Aorta (tissue), 5 donors: ENCODE measurements at places on chromosomes 2 and 18. TPM values are rescaled to one million over a fixed set of nuclear protein-coding genes. Genes with fewer than 3 reads are reported as not detected.

NPAS2 gene
- total RNA-seq = 35.9 TPM

OSGEPL1 gene
- total RNA-seq = 7.6 TPM

REG3G gene
- total RNA-seq = 0.96 TPM

G6PC2 gene
- 0.23 TPM for total RNA-seq

SLC35G4 gene
- not detected for total RNA-seq

DNA sequence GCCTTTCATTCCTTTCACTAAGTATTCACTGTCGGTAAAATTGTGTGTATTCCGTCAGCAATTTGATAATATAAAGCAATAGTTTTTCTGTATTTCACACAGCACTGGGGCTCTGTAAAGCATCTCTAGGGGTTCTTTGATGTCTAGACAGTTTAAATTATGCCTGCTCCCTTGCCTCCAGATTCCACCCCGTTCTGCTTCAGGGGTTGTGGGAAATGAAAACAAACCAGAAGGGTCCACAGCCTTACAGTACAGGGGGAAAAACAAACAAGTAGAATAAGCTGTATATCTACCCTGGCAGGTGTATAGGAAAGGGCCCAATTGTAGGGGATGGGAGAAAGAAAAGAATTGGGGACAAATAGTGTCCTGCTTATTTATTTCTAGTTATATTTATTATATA, 63.1 kb downstream of the ASXL3 start:
- DNase-seq = no peak

- DNase-seq = no peak
Observed at GRCh38 chr18:79466591-79466990, 70.9 kb downstream of the NFATC1 start.

DNA sequence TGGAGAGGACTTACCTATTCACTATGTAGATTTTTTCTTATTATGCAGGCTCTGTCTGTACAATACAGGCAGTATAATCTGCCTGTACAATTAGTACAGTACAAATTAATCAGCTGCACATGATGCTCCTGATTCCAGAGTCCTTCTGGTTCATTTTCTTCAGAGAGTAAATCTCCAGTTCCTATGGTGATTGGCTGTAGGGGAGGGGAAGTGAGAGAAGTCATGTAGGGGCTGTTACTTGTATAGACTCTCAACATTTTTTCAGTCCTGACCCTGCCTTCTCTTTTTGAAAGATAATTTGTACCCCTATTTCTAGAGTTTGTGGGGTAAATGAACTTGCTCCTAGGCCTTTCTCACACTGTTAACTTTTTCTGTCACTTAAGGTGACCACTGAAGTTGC, 54.5 kb downstream of the PTPN4 start:
- DNase-seq = no peak

DNA sequence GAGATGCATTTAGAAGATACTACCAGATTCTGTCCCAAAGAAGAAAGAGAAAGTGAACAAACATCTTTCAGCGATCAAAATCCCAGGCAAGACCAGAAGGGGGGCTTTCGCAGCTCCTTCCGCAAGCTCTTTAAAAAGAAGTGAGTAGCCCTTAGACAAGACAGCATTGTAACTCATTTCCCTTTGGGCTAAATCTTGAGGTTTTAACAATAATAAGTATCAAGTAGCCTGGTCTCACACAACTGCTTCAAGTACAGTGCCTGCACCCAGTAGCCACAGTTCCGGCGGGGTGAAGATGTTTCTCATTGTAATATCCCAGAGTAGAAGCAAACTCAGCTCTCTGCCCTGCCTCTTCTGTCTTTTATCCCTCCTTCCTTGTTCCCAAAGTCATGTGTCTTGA, 76.3 kb downstream of the ARHGEF33 start:
- no peak for DNase-seq

DNA sequence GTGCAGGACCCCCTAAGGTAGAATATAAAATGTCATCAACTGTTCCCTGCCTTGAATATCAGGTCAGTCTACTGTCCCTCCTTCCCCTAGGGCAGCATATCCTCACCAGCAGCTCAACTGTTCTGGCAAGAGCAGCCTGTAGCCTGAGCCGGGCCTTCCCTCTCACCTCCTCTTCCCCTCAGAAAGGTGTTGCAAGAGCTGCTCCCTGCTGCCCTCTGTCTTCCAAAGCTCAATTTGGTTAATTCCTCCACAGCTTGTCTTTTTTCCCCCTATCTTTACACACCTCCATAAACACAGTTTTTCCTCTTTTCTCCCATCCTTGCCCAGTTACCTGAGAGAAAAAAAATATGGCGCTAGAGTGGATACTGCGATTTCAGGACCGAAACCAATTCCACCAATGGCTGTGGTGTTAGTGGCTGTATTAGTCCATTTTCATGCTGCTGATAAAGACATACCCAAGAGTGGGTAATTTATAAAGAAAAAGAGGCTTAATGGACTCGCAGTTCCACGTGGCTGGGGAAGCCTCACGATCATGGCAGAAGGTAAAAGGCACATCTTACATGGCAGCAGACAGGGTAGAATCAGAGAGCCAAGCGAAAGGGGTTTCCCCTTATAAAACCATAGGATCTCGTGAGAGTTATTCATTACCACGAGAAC, 184.7 kb downstream of the MREG start:
- DNase-seq = peak; percentile 66

- no peak for DNase-seq
Observed at GRCh38 chr2:170714381-170715061, 616 bp upstream of the SP5 start.

DNA sequence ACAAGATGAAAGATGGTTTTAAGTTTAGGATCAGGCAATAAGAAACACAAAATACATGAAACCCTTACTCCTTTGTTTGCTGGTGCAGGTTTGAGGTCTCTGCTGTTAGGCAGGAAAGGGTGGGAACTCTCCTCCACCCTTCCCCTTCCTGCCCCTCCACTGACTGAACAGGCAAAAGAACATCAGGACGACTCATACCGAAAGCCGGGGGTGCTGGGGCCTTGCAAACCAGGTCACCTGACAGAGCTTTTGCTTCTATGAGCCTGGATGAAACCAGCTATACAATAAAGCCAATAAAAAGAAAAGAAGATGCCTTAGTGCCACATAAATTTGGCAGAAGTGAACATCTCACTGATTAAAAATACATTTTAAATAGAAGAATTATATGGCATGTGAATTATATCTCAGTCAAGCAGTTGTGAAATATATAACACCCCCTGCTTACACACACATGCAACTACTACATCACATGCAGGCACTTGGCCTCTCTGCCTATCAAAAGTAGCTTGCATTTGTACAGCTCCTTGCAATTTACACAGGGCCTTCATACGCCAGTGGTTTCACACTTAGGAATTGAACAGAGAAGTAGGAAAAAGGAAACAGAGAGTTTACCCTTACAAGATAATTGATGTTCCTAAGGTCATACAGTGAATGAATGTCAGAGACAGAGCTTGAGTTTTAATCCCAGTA, 215.1 kb upstream of the TRIB2 start:
- DNase-seq = no peak

- DNase-seq = no peak
Observed at GRCh38 chr2:67503066-67503795, 106.1 kb downstream of the ETAA1 start.

DNA sequence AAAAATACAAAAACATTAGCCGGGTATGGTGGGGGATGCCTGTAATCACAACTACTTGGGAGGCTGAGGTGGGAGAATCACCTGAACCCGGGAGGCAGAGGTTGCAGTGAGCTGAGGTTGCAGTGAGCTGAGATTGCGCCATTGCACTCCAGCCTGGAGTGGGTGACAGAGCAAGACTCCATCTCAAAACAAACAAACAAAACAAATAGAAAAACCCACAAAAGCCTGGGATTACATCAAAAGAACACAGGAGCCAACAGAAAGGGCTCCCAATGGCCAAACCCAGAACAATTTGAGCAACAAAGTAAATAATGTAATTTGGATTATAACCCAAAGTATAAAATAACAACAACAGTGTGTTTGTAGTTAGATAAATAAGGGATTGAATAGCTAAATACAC, 159.8 kb downstream of the UXS1 start:
- no peak for DNase-seq

DNA sequence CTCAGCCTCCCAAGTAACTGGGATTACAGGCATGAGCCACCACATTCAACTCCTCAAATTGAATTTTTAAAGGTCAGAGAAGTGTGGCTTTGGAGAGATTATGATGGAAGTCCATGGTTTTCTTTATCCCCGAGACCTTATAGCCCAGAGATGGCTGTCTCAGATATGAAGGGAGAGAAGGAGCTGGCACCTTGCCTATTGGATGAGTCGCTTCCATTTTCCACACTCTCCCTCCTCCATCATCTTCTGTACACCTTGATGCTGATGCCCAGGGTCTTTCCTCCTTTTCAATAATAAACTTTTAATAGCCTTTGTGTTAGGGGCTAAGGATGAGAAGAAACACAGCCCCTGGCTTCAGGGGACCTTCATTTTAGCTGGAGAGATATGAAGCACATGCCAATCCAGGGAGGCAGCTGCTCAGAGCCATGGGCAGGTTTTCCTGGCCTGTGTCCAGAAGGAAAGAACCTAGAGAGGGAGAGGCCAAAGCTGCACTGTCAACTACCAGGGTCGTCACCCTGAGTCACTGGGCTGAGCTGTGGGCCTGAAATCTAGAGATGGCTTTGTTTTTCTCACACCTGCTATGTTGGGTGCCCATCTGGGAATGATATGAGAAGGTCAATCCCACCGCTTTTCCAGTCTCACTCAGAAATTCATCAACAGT, 146.0 kb upstream of the SERTAD2 start:
- no peak for DNase-seq

DNA sequence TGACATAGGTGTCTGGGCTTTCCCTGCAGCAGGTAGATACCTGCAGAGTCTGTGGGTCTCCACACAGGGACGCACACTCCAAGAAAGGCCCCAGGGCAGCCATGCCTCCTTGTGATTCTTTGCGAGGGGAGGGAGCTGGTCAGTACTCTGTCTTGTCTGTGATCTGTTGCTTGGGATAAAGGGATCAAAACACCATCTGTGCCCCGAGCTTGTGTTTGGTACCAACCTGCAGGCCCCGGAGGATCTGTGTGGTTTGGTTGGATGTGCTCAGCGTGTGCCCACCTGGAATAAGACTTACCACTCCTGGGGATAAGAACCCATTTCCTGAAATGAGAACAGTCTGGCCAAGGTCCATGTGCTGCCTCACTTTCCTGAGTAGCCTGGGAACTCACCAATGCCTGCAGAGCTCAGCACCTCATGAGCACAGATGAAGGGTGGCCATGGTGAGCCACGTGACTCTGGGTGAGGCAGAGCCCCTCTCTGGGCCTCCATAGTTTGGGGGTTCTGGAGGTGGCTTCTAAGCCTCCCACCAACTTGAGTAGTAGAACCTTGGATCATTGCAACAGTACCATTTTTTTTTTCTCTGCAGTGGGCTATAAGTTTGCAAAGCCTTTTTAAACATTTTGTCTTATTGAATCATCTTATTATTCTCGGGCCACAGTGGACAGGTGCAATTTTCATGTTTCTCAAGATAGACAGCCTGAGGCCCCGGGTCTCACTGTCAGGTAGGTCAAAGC, 134.8 kb downstream of the DDX1 start:
- no peak for DNase-seq

DNA sequence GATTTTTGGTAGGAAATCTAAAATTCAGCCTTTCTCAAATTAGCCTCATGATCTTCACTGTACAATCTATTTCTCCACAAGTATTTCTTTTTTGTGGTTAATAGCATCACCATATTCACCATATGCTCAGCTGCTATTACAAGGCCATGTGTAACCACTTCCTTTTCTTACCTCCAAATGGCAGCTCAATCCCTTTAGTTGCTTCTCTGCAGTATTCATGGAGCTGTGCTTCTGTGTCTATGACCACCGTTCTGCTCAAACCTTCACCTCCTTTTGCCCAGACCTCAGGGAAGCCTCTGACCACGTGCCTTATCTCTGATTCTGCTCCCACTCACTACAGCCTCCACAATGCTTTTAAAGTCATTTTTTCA, 126.7 kb upstream of the TMEM200C start:
- no peak for DNase-seq

DNA sequence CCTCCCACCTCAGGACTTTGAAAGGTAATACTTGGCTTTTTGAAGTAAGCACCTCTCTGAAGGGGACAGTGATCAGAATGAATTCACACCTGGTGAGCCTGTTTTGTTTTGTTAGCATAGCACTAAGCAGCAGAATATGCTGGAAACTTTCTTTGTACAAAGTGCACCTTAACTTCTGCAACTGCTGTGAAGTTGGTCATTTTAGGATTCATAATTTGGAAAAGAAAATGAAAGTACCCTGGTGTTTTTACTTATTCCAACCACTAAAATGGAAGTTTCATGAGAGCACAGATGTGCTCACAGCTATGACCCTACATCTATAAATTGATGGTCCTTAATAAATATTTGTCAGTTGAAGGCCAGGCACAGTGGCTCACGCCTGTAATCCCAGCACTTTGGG, 257.8 kb upstream of the STON1 start:
- no peak for DNase-seq

DNA sequence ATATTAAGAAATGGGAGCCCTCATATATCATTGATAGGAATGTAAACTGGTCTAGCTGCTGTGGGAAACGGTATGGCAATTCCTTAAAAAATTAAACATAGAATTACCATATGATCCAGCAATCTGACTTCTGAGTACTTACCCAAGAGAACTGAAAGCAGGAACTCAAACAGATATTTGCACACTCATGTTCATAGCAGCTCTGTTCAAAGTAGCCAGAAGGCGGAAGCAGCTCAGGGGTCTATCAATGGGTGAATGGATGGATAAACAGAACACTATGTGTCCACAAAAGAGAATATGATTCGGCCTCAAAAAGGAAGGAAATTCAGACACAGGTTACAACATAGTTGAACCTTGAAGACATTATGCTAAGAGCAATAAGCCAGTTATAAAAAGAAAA, 135.7 kb upstream of the NDUFV2 start:
- DNase-seq = no peak

DNA sequence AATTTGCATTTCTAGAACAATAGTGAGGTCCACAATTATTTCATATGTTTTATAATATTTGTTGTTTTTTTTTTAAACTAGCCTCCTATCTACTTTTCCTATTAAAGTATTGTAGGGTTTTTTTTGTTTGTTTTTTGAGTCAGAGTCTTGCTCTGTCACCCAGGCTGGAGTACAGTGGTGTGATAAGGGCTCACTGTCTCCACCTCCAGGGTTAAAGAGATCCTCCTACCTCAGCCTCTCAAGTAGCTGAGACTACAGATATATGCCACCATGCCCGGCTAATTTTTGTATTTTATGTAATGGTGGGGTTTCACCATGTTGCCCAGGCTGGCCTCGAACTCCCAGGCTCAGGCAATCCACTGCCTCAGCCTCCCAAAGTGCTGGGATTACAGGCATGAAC, 122.5 kb downstream of the SLC39A10 start:
- DNase-seq = no peak

DNA sequence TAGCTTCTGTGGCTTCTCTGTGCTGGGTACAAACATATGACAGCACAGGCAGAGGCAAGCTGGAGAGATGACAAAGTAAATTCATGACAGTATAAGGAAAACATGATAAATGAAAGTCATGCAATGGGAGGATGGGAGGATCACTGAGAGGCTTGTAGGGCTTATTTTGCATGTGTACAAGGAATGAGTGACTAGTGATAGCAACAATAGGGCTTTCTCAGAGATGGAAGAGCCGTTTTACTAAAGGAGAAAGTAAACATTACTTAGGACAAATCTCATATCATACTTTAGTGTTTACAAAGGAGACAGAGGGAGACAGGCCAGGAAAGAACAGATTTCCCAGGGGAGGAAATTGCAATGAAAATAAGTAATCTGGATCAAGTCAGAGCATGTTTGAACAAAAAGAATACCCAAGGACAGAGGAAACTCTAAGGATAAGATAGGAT, 82.5 kb upstream of the RBMS1 start:
- no peak for DNase-seq
